ENCODE measurements at places on chromosomes 11 and 22. TPM values are rescaled to one million over a fixed set of nuclear protein-coding genes. Genes with fewer than 3 reads are reported as not detected.
A peak's percentile ranks its signal among the peaks of the same experiment; 100 is the strongest.

- peaks cover 17% of the 10 kb centered on the region for H3K36me3 ChIP-seq
- H3K4me3 ChIP-seq = no peak overlapping the region
- no peak overlapping the region for H3K27ac ChIP-seq
- no peaks in the 10 kb centered on the region for H3K27me3 ChIP-seq
- H3K4me1 ChIP-seq = peaks cover 25% of the 10 kb centered on the region
Measured at GRCh38 chr11:47229161-47229560, 14.4 kb downstream of the DDB2 start.

DNA sequence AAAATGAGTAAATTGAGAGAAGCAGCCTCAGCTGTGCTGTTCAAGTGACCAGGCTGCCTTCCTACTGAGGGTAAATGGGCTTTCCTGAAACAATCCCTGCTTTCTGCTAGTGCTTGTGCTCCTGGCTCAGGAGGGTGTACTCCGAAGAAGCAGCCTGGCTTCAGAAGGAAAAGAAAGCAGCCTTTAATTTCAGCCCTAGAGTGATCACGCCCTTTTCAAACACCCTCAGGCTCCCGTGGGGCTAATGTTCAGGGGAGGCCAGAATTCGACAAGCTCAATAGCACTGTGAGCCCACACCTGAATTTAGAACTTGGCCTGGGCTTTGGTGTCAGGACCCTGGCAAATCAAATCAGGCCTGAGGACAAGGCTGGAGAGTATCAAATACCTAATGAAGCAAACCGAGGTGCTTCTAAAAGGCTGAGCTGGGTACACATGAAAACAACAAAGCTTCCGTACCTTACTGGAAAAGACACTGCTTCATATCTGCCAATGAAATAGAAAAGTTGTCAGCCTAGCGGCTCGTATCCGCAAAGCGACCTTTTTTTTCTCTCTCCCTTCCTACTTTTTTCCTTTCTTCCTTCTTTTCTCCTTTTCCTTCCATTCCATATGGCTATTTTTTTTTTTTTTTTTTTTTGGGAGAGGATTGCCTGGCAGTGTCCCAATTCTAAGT is 387.8 kb downstream of the SOX6 start:
- peaks cover 8% of the 10 kb centered on the region for H3K36me3 ChIP-seq
- H3K27me3 ChIP-seq = no peaks in the 10 kb centered on the region
- H3K27ac ChIP-seq = peak overlapping the region; percentile 95
- peak overlapping the region; percentile 61 for H3K4me3 ChIP-seq
- DNase-seq = no peak

- peaks cover 6% of the 10 kb centered on the region for H3K36me3 ChIP-seq
- no peak for DNase-seq
- H3K27me3 ChIP-seq = no peaks in the 10 kb centered on the region
Measured at GRCh38 chr11:20020198-20020597, 140.1 kb downstream of the DBX1 start.

DNA sequence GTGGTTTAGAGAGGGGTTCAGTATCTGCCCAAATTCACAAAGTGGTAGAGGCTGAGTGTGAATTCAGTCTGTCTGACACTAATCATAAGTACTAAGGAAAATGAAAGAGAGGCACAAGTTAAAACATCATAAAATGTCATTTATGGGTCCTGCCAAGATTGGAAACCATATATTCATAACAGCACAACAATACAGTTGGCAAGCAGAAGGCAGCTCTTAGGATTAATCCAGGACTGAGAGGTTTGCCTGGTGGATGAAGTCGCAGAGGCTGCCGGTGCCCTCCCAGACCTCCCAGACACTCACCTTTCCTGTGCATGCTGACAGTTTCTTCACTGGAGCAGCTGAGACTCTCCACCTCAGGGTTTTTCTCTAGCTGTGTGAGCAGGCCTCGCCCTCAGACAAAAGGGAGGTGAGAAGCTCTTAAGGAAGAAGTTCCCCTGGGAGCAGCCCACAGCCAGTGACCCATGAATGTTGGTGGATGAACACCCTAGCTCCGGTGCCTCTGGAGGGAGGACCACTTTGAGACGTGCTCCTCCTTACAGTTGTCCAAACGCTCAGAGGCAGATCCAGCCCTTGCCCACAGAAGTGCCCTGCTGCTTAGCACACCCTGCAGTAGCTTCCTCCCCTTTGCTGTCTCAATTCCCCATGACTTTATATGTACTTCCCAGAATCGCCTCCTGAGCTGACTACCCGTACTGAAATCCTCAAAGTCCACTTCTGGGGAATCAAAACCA is 43.7 kb downstream of the MAML2 start:
- DNase-seq = no peak
- H3K4me1 ChIP-seq = peaks cover 59% of the 10 kb centered on the region
- H3K27ac ChIP-seq = peak overlapping the region; percentile 63
- no peaks in the 10 kb centered on the region for H3K27me3 ChIP-seq

DNA sequence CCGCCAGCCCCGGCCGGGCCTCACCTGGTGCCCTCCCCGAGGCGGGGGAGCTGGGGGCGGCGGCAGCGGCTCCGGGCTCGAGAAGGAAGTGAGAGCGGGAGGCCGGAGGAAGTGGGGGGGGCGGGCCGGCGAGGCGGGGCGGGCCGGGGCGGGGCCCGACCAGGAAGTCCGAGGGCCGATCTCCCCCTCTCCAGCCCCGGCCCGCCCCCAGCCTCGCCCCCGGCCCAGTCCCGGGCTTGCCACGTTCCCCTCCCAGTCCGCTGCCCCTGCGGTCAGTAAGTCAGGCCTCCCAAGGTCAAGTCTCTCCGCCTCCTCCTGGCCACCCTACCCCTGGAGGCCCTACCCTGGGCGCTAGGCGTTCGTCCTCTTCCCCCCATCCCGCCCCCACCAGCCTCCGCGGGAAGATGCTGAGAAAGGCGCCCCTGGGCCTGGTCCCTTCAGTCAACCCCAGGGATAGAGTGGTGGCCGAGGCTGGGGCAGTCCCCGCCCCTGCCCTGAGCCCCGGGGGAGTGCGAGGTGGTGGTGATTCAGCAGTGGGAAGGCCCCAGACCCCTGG is at the start of gene RHOG:
Gene RHOG (minus strand): TSS at position 90 of the 556 bp plus-strand sequence. CDS start 12,821 bp downstream, outside the sequence.
- H3K36me3 ChIP-seq = no peaks in the 10 kb centered on the region
- H3K27ac ChIP-seq = peak within 1 kb of the TSS; percentile 94

- no peak overlapping the region for H3K27ac ChIP-seq
- no peak for DNase-seq
- H3K27me3 ChIP-seq = no peaks in the 10 kb centered on the region
- H3K36me3 ChIP-seq = no peaks in the 10 kb centered on the region
- no peaks in the 10 kb centered on the region for H3K4me1 ChIP-seq
Measured at GRCh38 chr22:33272871-33273270, 214.7 kb upstream of the SYN3 start.

DNA sequence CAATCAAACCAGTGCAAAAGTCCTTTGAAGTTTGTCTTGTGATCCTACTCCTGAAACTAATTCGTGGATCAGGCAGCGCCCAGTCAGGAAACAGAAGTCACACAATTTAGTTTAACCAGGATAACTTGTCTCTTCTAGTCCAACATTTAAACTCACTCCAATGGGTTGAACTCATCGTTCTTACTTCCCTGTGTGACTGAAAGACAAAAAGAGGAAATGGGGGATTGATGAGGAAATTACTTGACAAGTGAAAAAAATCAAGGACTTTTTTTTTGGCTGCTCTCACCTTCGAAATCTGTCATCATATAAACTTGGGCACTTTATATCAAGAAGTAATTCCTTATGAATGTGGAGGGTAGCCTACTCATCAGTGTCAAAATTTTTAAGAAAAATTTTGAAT is 78.4 kb downstream of the HSD17B12 start:
- H3K36me3 ChIP-seq = peaks cover 21% of the 10 kb centered on the region
- DNase-seq = no peak
- no peak overlapping the region for H3K27ac ChIP-seq
- H3K4me3 ChIP-seq = no peak overlapping the region
- no peaks in the 10 kb centered on the region for H3K27me3 ChIP-seq

DNA sequence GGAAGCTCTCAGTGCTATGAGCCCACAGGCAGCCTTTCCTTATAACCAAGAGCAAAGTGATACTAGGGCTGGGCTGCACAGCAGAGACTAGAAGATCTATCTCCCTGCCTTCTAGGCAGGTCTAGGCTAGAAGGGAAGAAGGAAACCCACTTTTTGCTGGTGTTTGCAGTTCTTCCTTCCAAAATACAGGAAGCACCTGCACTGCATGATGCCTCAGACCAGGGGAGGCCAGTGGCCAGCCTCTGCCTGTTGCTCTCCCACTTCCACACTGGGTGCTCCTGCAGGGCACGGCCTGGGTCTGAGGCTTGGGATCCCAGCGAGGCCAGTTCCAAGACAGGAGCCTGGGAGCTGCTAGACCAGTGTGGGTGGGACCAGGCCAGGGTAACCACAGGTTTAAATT is 6.0 kb upstream of the UCP3 start:
- peaks cover 16% of the 10 kb centered on the region for H3K4me1 ChIP-seq
- no peak overlapping the region for H3K27ac ChIP-seq
- H3K27me3 ChIP-seq = no peaks in the 10 kb centered on the region
- DNase-seq = no peak
- peaks cover 14% of the 10 kb centered on the region for H3K36me3 ChIP-seq

DNA sequence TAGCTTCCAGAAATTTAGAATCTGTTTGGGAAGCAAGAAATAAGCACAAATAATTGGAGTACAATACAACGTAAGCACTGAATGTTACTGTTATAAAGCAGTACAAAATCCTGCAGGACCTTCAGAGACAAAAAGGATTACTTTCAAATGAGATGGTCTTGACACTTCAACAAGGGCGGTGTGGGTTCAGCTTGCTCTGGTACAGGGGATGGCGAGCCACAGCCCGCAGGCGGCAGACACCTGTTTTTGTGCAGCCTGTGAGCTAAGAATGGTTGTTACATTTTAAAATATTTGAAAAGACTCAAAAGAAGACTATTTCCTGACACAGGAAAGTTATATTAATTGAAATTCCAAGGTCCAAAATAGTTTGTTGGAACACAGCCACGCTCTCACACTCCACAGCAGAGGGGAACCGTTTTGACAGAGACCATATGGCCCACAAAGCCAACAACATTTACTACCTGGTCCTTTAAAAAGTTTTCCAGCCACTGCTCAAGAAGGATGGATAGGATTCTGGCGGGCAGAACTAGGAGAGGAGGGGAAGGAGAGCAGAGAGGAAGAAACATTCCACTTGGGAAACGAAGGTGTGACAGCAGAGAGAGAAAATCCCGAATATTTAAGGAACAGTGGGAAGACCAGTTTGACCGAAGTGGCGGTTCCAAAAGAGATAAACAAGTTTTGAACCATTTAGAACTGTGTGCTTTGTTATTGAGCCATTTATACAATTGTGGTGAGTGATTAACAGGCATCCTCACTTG is 6.3 kb downstream of the PRDM10 start:
- peak overlapping the region; percentile 8 for H3K27ac ChIP-seq
- no peaks in the 10 kb centered on the region for H3K27me3 ChIP-seq
- H3K4me1 ChIP-seq = peaks cover 27% of the 10 kb centered on the region
- H3K4me3 ChIP-seq = no peak overlapping the region

GRCh38 chr11:121588747-121589146 is 136.0 kb upstream of the SORL1-AS1 start:
- H3K4me3 ChIP-seq = no peak overlapping the region
- DNase-seq = no peak
- no peak overlapping the region for H3K27ac ChIP-seq
- peaks cover 3% of the 10 kb centered on the region for H3K36me3 ChIP-seq
- peaks cover 66% of the 10 kb centered on the region for H3K27me3 ChIP-seq

The OR51B5 gene
- not detected for total RNA-seq

The CTSW gene
- total RNA-seq = not detected

The A4GALT gene
- 29.9 TPM for total RNA-seq

The MS4A12 gene
- not detected for total RNA-seq

The PLAAT3 gene
- 19.0 TPM for total RNA-seq

The NRIP3 gene
- 0.97 TPM for total RNA-seq

The MS4A15 gene
- not detected for total RNA-seq

The CKAP5 gene
- 113 TPM for total RNA-seq

The ACR gene
- not detected for total RNA-seq

The CATSPER1 gene
- total RNA-seq = 0.54 TPM

All from osteocyte (in vitro differentiated cells).